Stimulated activated CD8-positive, alpha-beta memory T cell treated with anti-CD3 and anti-CD28 coated beads, Interleukin-15, amount 100 ng/mL, for 1 hour (primary cell): ENCODE measurements at places on chromosomes 12 and 14.

DNA sequence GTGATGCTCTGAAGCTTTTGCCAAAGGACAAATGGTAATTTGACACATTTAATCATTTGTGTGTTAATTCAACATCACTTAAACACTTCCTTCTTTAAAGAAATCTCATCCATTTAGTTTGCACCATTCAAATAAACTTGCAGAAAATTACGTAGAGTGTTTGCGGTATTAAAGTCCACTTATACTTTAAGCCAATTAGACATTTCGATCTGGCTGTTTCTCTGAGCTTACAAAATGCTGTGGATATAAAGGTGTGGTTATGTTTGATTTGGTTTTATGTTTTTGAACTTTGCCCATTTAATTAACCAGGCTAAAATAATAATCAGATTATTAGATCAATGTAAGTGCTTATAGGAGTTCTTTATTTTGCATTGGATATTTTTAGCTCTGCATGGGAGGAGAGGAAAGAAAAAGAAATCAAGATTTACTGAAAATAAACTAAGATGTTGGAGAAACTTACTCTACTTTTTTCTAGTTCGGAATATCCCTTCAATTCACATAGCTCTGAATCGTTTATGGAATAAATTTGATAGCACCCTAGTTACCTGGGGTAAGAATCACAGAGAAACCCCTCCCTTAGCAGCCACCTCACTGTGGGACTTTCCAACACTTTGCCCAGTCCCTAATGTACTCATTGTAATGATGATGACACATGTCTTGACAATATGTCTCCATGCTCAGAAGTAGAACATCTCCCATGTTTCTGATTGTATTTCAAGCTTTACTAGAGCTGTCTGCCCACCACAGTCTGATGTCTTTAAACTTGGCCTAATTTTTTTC lies 268.0 kb downstream of the BTG1 start:
- peak; percentile 19 for DNase-seq

DNA sequence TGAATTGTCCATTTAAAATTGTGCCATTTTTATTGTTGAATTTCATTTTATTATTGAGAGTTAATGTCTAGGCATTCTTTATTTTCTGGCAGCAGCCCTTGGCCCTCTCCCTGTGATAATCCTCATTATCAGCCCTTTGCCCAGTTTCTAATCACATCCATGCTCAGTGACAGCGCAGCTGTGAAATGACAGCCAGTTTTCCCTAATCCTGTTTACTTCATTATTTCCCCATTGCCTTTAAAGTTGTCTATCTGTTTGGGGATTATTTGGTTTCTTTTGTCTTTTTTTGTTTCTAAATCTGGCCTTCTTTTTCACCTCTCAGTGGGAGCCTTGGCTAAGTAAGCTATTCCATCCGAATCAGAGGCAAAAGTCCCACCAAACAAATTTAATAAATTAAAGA lies 476.9 kb downstream of the SLC6A15 start:
- DNase-seq, result no peak

- DNase-seq, result no peak
Measured at GRCh38 chr12:102799229-102799628, 117.8 kb downstream of the PAH start.

DNA sequence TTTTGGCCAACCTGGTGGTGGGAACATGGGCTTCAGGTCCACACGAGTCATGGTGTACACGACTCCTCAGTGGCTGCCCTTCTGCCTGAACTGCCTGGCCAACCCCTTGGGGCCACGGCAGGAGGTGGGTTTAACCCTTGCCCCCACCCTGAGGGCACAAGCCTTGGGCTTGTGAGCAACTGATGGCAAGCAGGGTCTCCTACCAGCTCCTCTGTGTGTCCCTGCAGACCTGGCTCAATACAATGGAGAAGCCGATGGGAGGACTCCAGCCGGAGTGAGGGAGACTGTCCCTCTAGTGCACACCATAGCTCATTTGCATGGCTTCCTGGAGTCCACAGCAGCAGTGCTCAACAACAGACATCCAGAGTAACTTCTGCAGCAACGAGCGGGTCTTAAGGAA lies 28.0 kb downstream of the JAG2 start:
- no peak for DNase-seq

DNA sequence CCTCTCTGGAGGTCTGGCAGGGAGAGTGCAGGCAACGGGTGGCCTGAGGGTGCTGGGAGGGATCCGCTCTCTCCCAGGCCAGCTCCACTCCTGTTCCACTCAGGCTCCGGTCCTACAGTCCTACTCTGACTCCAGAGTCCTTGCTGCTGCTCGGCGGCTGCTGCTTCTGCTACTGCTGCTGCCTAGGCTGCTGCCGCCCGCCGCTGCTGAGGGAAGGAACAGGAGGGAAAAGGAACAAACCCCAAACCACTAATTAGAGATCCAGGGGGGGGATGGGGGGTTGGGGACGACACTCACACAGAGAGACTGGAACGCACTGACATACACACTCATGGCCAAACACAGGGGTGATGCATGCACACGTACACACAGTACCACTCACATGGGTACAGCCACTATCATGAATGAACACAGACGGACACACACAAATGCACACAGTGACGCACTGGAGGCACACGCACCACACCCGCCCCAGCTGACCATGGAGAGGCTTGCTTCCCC lies at the start of gene SP7:
Gene SP7 (minus strand): TSS at position 174 of the 501 bp plus-strand sequence. CDS start 708 bp downstream, outside the sequence.
- no peak for DNase-seq

- DNase-seq, result no peak
Measured at GRCh38 chr12:5172886-5173285, 129.2 kb downstream of the KCNA5 start.

GRCh38 chr14:100895411-100895810 lies 8.1 kb downstream of the RTL1 start:
- no peak for DNase-seq

- DNase-seq, result no peak
Measured at GRCh38 chr12:50923361-50924130, 28.8 kb upstream of the HIGD1C start.

- DNase-seq, result no peak
Measured at GRCh38 chr12:13304924-13305323, 108.4 kb downstream of the EMP1 start.

DNA sequence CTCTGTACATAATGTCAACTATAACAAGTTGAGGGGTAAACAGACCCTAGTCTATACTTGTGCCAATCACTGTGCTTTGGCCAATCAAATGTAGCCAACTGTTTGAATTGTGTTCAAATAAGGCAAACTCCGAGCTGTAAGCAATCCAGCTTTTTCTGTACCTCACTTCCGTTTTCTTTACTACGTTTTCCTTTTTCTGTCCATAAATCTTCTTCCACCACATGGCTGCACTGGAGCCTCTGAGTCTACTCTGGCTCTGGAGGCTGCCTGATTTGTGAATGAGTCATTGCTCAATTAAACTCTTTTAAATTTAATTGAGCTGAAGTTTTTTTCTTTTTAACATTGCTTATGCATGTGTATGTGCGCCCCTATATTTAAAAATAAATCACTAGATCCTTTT lies 29.7 kb downstream of the CLEC1A start:
- DNase-seq, result no peak

DNA sequence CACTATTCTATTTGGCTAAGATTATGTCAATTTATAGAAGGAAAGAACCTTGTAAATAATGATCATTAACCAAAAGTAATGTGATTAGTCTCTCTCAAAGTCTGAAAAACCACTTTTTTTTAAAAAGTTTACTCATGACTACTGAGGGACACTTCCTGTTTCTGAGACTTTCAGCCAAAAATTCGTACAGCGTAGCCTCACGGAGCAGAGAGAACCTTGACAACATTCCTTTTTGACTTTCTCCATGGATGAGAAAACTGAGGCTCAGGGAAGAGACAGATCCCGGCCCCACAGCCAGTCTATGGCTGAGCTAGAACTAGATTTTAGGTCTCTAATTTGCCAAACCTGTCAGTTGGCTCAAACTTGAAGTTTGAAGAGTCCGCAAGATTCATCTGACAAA lies 68.2 kb downstream of the DAD1 start:
- no peak for DNase-seq

- no peak for DNase-seq
Measured at GRCh38 chr14:58054100-58054499, 97.9 kb downstream of the ARMH4 start.

- DNase-seq, result peak; percentile 16
Measured at GRCh38 chr14:74867673-74868072, 8.3 kb downstream of the PROX2 start.

DNA sequence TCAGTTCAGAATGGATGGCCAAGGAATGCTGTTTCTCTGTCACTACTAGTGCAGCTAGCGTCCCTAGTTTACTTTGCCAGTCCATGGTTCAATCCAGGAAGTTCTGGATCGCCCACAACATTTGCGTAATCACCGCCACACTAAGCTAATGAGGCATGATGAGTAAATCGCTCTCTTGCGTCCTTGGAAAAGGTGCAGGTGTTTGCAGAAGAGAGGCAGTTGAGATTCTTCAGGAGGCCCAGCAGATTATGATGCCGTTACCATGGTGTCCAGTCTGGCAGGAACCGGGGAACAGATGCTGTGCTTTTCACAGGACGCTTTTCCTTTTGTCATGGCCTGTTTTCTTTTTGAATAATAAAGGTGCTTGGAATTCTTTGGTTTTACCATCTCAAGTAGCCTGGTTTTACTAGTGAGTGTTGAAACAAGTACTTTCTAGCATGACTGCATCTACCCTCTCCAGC lies 9.0 kb downstream of the TPH2 start:
- DNase-seq, result no peak

DNA sequence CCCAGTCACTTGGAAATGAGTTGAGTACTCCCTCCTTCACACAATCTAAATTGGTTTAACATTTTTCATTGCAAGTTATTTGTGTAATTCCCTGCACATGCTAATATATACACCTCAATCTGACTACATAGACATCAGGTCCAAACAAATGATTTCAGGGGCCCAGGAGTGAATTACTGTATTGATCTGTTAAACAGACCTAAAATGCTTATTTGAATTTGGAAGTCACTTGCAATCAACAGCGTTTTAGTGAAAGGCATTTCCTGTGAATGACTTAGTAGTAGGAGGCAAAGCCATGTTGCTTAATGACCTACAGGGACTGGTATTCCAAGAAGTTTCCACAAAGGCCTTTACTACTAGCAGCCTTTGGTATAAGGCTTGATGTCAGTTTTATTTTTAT lies 22.6 kb upstream of the SLC15A5 start:
- DNase-seq, result no peak

- DNase-seq, result no peak
Measured at GRCh38 chr12:26612203-26612602, 220.8 kb downstream of the ITPR2 start.

- no peak for DNase-seq
Measured at GRCh38 chr14:23615856-23616255, 20.3 kb upstream of the DHRS2 start.

DNA sequence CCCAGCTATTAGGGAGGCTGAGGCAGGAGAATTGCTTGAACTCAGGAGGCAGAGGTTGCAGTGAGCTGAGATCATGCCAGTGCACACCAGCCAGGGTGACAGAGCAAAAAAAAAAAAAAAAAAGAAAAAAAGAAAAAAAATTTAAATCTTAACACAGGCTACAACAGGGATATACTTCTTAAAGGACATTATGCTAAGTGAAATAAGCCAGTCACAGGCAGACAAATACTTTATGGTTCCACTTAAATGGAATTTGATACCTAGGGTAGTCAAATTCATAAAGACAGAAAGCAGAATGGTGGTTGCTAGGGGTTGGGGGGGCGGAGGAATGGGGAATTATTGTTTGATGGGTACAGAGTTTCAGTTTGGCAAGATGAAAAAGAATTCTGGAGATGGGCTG lies 14.8 kb upstream of the PPTC7 start:
- no peak for DNase-seq

DNA sequence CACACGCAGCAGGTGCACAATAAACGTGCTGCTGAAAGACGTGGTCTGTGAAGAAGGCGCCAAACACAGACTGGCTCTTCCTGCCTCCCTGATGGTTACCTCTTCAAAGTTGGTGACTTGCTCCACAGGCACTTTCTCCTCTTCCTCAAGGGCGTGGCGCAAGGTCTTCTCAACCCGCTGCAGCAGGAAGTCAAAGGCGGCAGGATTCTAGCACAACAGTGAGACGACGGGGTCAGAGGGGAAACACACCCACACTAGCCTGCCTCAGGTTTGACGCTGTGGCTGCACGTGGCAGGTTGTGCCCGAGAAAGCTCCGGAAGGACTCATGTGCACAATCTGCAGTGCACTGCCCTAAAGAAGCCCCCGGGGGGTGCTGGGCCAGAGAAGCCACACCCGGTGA lies 15.0 kb downstream of the POLE start:
- DNase-seq, result no peak

DNA sequence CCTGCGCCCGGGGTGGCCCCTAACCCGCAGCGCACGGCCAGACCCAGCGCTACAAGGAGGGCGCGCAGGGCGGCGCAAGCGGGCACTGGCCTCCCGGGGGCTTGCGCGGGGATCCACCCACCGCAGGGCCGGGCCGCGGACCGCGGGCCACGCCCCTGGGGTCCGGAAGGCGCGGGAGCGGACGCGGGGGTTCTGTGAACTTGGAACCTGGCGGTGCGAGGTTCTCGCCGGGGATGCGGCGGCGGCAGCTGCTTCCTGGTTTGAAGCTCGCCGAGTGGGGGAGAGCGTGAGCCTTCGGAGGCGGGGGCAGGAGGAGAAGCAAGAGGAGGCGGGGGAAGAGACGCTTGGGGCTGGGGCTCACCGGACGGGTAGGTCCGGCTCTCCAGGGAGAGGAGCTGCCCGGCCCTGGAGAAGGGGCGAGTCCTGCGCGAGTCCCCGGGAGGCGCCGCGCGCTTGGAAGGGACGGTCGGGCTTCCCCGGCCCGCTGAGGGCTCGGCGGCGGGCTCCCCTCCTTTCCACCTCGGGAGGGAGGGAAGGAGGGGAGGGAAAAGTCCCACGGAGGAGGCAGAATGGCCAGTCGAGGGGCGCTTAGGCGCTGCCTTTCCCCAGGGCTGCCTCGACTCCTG lies at the start of gene PRKCH:
Gene PRKCH (plus strand): TSS at position 195 of the 626 bp plus-strand sequence. CDS start 523 bp downstream, outside the sequence.
- peak; percentile 64 for DNase-seq

GRCh38 chr14:103905842-103906456 lies 22.3 kb upstream of the TDRD9 start:
- DNase-seq, result no peak

- DNase-seq, result no peak
Measured at GRCh38 chr12:9760120-9760519, 581 bp downstream of the CD69 start.

DNA sequence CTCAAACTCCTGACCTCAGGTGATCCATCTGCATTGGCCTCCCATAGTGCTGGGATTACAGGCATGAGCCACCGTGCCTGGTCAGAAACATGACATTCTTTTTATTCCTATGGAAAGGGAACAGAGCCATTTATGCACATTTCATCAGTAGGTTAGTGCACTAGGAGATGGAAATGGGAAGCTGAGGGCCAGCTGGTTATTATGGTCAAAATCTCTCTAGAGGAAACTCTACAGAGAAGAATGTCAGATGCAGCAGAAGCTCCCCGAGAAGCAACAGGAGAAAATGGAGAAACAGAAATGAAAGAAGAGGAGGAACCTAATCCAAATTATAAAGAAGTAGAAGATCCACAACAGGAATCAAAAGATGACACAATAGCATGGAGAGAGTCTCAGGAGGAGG lies 2.7 kb downstream of the CFAP251 start:
- DNase-seq, result no peak

DNA sequence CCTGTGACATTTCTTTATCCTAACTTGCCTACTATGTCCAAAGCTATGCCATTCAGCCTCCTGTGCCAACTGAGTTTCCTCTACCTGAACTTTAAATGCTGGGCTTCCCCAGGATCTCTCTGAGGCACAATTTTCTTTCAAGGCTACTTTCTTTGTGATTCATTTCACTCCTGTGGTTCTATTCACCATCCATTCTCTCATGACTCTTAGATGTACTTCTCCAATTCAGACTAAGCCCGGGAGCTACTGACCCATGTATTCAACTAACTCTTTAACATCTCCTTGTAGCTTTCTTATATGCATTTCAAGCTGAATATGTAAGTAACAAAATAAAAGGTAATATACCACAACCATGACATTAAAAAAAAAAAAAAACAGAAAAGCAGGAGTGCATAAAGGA lies 738.9 kb upstream of the USP15 start:
- no peak for DNase-seq
